ENCODE measurements at places on chromosomes 3 and 15.
A peak's percentile ranks its signal among the peaks of the same experiment; 100 is the strongest.

GRCh38 chr3:72118628-72119027 is 333.7 kb upstream of the PROK2 start:
- DNase-seq, result no peak

DNA sequence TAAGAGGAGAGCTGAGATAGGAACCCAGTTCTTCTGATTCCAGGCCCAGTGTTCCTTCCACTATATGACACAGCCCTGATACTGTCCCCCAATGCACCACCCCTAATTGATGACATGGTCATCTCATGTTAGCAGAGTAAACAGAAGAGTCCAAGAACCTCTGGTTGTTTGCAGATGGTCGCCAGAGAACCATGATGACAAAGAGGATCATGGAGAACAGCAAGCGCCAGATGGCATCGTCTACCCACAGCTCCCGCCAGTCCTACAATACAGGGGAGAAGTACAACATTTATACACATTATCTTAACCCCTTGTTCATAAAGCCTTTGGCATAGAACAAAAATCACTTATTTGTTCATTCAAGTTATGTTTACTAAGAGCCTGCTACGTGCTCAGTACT is 18.5 kb upstream of the VPS39 start:
- DNase-seq, result no peak

GRCh38 chr15:26628879-26629529 is 143.9 kb downstream of the GABRB3 start:
- peak; percentile 5 for DNase-seq

GRCh38 chr3:109806929-109807328 is 469.6 kb upstream of the DPPA4 start:
- peak; percentile 18 for DNase-seq

GRCh38 chr3:60448696-60449095 is 802.6 kb downstream of the FHIT start:
- DNase-seq, result no peak

- no peak for DNase-seq
These were observed 309.1 kb downstream of the NLGN1 start for GRCh38 chr3:173706630-173707029.

DNA sequence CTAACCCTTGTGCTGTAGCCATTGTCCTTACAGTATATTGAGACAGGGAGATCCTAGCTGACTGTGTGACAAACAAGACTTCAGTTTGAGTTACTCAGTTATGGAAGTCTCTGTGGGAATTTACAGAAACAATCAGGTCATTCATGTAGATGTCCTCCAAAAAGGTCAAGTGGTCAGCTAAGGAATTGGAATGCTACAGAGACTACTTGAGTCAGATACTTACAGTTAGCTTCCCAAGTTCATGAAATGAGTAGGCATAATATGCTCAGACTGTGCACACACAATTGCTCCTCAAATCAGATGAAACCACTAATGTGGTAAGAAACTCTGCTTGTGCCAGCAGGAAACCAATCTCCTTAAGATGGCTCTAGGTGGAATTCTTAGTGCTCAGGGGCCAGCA is 985.7 kb downstream of the NSUN3 start:
- no peak for DNase-seq

- DNase-seq, result no peak
These were observed 110.8 kb downstream of the NR2E3 start for GRCh38 chr15:71921191-71921590.

DNA sequence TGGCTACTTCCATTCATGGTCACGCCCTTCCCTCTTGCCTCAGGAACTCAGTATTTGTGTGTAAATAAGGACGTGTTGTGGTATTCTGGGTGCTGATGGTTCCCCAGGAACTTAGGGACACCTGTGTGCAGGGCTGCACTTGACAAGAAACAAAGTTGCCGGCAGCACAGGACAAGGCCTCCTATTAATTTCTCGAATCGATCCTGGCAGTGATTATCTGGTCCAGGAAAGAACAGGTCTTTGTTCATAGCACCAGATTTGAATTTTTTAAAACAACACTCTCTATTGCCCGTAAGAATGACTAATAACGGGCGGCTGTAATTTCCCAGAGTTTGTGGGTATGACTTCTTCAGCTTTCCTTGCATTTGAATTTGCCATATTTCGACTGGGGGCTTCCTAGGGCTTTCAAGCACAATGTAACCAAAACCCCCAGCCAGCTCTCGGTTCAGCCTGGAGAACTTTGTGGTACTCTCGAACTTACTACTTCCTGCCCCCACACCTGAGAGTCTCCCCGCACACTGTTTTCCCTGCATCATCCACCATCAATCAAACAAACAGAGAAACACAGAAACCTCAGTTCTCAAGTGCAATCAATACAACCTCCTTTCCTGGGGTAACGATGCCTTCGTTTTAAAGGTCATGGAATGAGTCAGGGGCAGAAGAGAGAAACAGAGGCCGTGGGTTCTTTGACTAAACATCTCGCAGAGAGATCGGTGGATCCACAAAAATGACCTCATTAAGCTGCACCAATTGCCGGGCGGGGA is 241.7 kb upstream of the ICE2 start:
- DNase-seq, result peak; percentile 69

GRCh38 chr15:33866101-33866737 is 102.1 kb upstream of the CHRM5 start:
- DNase-seq, result no peak

DNA sequence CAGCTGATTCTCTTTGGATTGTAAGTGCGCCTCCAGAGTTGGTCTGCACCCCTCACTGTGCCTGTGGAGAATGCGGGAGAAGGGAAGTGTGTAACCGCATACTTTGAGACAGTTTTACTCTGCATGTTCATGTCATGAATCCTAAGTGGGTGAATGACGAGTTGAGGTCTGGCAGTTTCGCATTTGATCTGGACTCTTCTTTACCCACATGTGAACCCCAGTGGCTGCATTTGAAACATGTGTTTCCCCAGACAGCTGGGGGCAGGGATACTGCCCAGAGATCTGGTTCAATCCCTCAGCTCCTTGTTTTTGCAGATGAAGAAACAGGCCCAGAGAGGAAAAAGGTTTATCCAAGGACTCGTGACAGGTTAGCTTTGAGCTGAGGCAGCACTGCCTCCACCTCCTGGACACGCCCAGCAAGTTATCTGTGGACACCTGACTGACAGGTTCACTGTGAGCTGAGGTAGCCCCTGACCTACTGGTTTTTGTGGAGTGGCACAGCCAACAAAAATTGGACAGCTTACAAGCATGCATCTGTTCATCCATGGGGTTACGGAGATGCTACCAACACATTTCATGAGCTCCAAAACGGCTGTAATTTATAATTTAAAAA is 207.3 kb downstream of the XXYLT1 start:
- DNase-seq, result no peak

GRCh38 chr15:68228143-68228970 is 1.2 kb downstream of the CLN6 start:
- DNase-seq, result no peak

DNA sequence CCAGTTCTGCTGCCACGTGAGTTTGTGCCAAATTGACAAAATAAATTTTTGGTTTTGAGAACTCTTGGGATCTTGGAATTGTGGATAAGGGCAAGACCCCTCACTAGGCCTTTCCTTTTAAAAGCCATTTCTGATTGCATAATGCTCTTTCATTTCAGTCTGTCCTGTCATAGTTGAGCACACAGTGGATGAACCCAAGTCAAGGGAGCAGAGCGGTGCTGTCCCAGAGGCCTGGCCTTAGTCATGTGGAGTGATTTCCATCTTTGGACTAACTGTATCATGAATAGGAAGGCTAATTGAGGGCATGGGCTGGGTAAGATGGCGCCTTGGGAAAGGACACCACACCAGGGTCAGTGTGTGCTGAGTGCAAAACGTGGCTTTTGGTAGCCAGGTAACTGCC is 304.0 kb downstream of the UACA start:
- DNase-seq, result no peak

DNA sequence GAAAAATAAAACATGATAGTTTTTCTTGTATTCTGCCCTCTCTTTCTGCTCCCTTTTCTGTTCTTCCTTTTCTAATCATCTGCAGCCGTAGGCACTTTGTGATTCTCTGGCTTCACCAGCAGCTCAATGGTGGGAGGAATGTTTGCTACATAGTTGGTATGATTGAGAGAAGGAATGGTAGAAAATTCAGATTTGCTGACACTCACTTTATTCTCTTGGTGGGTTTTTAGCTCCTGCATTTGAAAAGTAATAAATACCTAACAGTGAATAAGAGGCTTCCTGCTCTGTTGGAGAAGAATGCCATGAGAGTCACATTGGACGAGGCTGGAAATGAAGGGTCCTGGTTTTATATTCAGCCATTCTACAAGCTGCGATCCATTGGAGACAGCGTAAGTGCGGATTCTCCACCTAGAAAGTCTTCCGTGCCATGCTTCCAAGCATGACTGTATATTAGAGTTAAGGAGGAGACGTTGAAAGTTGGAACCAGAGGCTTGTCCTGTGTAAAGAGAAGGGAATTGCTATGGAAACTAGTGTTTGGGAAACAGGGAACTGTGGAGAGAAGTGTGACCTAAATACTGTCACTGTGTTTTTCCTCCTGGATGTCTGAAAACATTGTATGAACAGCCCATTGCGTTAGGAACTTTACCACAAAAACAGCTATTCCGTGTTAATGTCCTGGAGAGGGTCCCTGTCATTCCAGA is 148.9 kb downstream of the ITPR1 start:
- DNase-seq, result no peak
